ENCODE measurements at places on chromosomes 2 and 18.

GRCh38 chr2:158202161-158202815 is 100.6 kb downstream of the UPP2 start:
- H3K27me3 ChIP-seq = no peaks in the 10 kb centered on the region
- DNase-seq = no peak
- no peaks in the 10 kb centered on the region for H3K4me1 ChIP-seq
- no peaks in the 10 kb centered on the region for H3K36me3 ChIP-seq
- H3K27ac ChIP-seq = no peak overlapping the region

DNA sequence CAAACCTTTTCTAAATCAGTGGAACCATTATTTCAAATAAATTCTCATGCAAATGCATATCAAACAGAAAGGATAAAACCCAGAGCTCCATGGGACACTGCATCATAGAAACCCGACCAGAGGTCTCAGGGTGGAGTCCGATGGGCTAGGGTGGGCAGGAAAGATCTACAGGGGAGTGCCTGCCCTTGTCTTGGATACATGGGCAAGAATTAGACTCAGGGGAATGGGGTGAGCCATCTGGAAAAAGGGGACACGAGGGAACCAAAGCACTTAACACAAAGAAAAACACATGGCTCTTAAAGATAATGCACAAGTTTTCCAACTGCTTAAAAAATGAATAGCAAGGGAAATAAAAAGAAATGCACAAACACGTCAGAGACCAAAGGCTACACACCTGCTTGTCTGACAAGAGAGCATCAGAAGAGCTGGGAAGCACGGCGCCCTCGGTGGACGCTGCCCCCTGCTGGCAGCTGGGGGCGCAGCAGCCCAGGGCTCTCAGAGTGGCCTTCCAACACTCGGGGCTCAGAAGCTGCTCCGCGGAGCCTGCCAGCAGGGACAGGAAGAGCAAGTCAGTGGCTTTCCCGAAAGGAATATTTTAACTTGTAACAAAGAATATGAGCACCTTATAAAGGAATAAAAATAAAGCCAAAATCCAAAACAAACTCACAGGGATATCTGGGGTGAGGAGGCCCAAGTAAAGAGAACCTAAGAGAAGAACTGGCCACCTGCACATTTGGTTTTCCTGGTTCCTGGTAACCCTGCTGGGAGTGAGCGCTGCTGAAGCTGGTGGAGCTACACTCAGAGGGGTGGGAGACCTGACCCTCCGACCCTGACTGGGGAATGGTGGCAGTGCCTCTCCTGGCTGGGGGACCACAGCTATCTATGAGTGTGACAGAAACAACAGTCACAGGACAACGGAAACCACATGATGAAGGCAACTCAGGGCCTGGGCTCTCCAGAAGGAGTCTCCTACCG is 54.5 kb downstream of the SIGLEC15 start:
- H3K4me1 ChIP-seq = peaks cover 8% of the 10 kb centered on the region
- peaks cover 17% of the 10 kb centered on the region for H3K36me3 ChIP-seq
- H3K4me3 ChIP-seq = no peak overlapping the region
- no peaks in the 10 kb centered on the region for H3K27me3 ChIP-seq

DNA sequence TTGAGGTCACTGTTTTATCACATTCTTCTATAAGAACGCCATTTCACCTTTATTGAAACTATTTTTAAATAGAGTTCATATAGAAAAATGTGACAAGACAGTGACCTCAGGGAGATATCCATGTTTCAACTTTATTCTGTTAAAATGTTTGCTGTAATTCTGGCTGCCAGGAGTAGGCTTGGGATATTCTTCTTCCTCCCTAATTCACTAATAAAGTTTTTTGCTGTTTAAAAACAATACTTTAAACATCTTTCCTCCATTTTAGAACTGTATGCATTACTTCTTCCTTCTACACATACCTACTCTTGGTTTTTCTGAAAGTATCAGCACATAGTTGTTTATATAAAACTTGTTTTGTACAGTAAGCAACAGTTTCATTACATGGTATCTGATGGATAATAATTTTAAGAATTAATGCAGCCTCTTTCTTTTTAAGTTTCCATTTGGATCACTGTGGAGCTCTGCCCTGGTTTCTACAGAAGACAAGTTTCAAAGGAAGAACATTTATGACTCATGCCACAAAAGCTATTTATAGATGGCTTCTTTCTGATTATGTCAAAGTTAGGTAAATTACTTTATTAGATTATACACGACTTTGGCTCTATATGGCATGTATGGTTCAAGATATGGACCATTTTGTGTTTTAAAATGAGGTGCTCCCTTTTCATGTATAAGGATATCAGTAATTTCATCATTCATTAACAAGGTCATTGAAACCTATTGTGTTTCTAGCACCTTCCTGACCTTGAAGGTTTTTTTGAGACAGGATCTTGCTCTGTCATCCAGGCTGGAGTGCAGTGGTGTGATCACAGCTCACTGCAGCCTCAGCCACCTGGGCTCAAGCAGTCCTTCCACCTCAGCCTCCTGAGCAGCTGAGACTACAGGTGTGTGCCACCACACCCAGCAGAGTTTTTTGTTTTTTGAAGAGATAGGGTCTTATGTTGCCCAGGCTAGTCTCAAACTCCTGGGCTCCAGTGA is 7.2 kb downstream of the CPSF3 start:
- H3K27me3 ChIP-seq = no peaks in the 10 kb centered on the region
- peaks cover 22% of the 10 kb centered on the region for H3K36me3 ChIP-seq
- no peak overlapping the region for H3K27ac ChIP-seq
- peaks cover 2% of the 10 kb centered on the region for H3K4me1 ChIP-seq
- DNase-seq = no peak

GRCh38 chr2:15293262-15293937 is 267.7 kb downstream of the NBAS start:
- H3K4me3 ChIP-seq = no peak overlapping the region
- H3K27me3 ChIP-seq = no peaks in the 10 kb centered on the region
- H3K36me3 ChIP-seq = peaks cover 43% of the 10 kb centered on the region
- H3K4me1 ChIP-seq = no peaks in the 10 kb centered on the region

- H3K36me3 ChIP-seq = no peaks in the 10 kb centered on the region
- DNase-seq = no peak
- H3K4me1 ChIP-seq = no peaks in the 10 kb centered on the region
- H3K27me3 ChIP-seq = peaks cover 5% of the 10 kb centered on the region
- H3K27ac ChIP-seq = no peak overlapping the region
These were observed 62.4 kb downstream of the PLB1 start for GRCh38 chr2:28558158-28558820.

GRCh38 chr2:231235217-231235616 is 36.8 kb downstream of the ARMC9 start:
- no peaks in the 10 kb centered on the region for H3K27me3 ChIP-seq
- no peaks in the 10 kb centered on the region for H3K36me3 ChIP-seq
- no peak overlapping the region for H3K27ac ChIP-seq
- no peak for DNase-seq
- H3K4me3 ChIP-seq = no peak overlapping the region

GRCh38 chr2:17520761-17521160 is 2.5 kb upstream of the RAD51AP2 start:
- H3K4me3 ChIP-seq = no peak overlapping the region
- DNase-seq = no peak
- H3K27me3 ChIP-seq = peaks cover 17% of the 10 kb centered on the region
- peaks cover 2% of the 10 kb centered on the region for H3K4me1 ChIP-seq

GRCh38 chr2:99898336-99899048 is 243.9 kb downstream of the AFF3 start:
- H3K27ac ChIP-seq = no peak overlapping the region
- H3K36me3 ChIP-seq = peaks cover 28% of the 10 kb centered on the region
- no peaks in the 10 kb centered on the region for H3K27me3 ChIP-seq
- H3K4me3 ChIP-seq = no peak overlapping the region
- H3K4me1 ChIP-seq = peaks cover 14% of the 10 kb centered on the region

GRCh38 chr2:1236606-1237005 is 176.7 kb upstream of the TPO start:
- no peaks in the 10 kb centered on the region for H3K36me3 ChIP-seq
- no peak for DNase-seq
- H3K27ac ChIP-seq = no peak overlapping the region
- H3K27me3 ChIP-seq = peaks cover 1% of the 10 kb centered on the region
- H3K4me1 ChIP-seq = no peaks in the 10 kb centered on the region
- H3K4me3 ChIP-seq = no peak overlapping the region

- H3K4me1 ChIP-seq = peaks cover 5% of the 10 kb centered on the region
- H3K36me3 ChIP-seq = no peaks in the 10 kb centered on the region
- DNase-seq = no peak
- H3K27me3 ChIP-seq = no peaks in the 10 kb centered on the region
- no peak overlapping the region for H3K27ac ChIP-seq
These were observed 72.2 kb downstream of the MAP2 start for GRCh38 chr2:209495855-209496585.

Measured in memory B cell (primary cell).